Keratinocyte (primary cell): ENCODE measurements at places on chromosomes 1 and 21.

GRCh38 chr1:58155418-58156123 lies 391.0 kb downstream of the OMA1 start:
- no peak for DNase-seq

- DNase-seq = peak; percentile 11
Measured at GRCh38 chr1:70156529-70157120, 48.8 kb downstream of the LRRC40 start.

DNA sequence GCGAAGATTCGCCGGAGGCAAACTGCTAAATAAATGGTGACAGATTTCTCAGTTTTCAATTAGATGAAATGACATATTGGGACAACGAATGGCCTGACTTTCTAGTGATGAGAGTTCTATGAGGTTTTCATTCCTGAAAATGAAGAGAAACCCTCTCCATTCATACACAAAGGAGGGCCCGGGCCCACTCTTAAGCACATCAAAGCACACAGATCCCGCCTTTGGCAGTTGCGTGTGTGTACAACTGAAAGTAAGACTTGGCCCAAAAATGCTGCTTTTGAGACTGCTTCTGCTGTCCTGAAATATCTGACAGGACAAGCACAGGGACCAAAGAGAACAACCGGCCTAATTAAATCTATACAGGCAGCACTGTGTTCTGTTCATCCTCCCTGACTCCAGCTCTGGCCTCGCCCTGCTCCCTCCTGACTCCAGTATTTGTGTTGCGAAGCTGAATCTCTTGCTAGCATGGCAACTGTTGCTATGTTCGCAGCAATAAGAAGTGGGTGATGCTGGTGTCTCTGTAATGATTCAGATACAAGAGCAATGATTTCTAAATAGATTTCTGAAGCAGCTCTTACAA lies 7.4 kb downstream of the LRRC53 start:
- DNase-seq = no peak

DNA sequence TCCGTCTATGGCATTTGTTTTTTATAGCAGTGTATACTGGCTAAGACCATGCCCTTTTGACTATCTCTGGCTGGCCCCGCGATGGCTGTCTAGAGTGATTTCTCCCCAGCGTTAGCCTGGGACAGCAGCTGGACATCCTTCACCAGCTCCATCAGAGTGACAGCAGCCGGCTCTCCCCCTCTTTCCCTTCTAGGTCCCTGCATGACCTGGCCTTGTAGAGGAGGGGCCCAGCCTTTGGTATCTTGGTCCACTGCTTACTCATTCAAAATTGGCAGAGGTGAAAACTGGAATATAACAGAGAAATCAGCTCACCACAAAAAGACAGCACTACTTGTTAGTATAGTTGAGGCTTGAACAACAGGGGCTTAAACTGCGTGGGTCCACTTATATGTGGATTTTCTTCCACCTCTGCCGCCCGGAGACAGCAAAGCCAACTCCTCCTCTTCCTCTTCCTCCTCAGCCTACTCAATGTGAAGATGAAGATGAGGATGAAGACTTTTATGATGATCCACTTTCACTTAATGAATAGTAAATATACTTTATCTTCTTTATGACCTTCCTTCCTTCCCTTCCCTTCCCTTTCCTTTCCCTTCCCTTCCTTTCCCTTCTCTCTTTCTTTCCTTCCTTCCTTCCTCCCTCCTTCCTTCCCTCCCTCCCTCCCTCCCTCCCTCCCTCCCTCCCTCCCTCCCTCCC lies 29.4 kb upstream of the B3GALNT2 start:
- DNase-seq = no peak

- no peak for DNase-seq
Measured at GRCh38 chr1:244022311-244022710, 28.8 kb upstream of the ZBTB18 start.

- DNase-seq = no peak
Measured at GRCh38 chr1:183126000-183126366, 60.1 kb upstream of the LAMC2 start.

- DNase-seq = peak; percentile 98
Measured at GRCh38 chr1:17233675-17234320, 15.1 kb upstream of the PADI3 start.

DNA sequence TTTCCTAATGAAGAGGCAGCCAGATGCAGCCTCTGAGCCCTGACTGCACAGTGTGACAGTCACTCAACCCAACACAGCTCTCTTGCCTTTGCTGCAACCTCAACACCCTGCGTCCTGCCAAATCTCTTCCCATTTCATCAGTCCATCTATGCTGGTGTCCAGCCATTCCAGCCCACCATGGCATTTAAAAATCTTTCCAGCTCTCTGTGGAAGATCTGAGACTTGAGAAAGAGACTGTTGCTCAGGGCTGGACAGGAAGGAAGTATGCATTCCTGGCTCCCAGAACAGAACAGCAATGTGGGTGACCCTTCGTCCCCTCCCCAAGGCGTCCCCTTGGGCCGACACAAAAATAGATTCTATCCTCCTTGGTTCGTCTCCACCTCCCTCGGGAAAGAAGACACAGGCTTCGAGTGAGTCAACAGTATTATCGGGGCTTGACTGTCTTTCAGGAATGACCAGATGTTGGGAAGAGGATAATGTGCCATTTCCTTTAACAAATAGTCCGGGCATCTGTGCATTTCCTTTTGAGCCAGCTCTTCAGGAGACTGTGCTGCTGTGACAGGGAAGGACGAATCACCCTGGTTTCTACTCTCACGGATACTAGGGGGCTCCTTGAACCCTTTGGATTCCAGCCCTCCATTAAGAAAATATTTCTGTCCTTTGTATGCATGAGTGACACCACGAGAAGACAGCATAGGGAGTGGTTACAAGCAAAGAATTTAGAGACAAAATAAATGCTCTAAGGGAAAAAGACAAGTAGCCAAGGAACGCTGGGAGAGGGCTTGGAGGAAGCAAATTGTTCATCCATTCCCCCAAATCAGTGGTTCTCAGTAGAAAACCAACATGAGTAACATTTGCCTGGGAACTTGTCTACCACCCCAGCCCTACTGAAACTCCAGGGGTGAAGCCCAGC lies 111.4 kb upstream of the CDC42BPA start:
- no peak for DNase-seq

DNA sequence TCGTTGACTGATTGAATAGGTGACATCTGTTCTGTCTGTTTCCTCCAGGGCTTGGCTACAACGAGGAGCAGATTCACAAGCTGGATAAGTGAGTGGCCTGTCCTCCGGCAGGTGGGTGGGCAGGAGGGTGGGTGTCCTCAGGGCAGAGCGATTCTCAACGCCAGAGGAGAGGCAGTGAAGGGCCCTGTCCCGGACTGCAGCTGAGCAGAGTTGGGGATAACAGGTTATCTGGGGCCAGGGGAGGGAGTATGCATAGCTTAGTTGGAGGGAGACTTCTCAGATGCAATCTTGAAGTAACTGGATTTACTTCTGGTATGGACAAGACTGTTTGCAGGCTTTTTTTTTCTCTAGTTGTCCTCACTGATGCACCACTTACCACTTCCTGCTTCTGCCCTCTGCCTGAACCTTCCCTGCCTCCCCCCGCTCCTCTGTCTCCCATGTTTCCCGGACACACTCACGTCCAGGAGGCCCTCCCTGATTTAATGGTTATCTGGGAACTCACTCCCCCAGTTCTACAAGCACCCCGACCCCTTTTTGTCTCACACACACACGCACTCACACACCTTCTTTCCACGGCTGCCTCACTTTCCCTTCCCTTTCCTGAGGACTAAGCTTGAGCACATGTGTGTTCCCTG lies 16.4 kb upstream of the RASSF5 start:
- no peak for DNase-seq
